ENCODE measurements at places on chromosomes 11 and 22.

GRCh38 chr11:26234451-26234850 lies 97.5 kb upstream of the ANO3 start:
- DNase-seq: no peak

GRCh38 chr11:129141748-129142523 lies 50.2 kb downstream of the ARHGAP32 start:
- DNase-seq: no peak

DNA sequence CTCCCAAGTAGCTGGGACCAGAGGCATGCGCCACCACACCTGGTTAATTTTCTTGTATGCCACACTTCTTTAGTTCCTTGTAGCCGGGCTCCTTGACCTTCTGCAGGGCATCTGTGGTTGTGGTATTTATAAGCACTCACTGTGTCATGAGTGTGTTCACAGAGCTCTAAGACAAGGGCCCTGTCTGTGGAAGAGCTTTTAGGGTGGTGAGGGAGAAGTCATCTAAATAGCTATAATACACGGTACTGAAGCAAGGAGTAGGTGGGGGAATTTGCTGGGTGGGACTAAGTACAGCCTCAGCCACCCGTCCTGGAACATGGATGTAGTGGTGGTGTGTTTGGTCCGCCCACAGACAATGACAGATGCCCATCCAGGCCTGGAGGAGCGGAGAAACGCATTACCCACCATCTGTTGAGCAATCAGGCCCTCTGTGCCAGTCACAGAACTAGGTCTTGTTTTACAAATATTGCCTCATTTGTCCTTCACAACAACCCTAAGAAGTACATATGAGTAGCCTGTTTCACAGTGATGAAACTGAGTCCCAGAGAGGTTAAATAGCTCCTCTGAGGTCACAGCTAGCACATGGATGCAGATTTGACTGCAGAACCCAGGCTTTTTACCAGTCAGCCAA lies 10.1 kb downstream of the ACO2 start:
- DNase-seq: no peak

GRCh38 chr22:29503811-29504372 lies 23.9 kb downstream of the NEFH start:
- DNase-seq: no peak

DNA sequence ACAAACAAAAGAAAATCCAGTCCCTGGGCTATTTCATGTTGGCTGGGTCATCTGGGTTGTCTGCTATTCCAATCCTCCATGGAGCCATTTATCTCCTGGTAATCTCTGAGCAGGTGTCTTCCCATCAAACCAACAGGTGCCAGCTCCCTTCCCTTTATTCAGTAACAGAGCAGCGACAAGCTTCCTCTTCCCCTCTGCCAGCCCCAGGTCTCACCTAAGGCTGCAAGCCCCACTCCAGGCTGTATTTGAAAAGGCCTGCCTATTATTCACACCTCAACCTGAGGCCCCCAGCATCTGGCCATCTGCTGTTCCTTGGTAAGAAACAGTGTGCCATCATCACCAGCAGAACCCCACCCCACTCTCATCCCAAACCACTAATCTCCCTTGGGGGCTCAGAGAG lies 436.2 kb downstream of the BUD13 start:
- no peak for DNase-seq

- no peak for DNase-seq
Observed at GRCh38 chr11:96151501-96151900, 191.5 kb downstream of the MAML2 start.

GRCh38 chr11:45879803-45880686 lies 5.4 kb upstream of the MAPK8IP1 start:
- DNase-seq: no peak

DNA sequence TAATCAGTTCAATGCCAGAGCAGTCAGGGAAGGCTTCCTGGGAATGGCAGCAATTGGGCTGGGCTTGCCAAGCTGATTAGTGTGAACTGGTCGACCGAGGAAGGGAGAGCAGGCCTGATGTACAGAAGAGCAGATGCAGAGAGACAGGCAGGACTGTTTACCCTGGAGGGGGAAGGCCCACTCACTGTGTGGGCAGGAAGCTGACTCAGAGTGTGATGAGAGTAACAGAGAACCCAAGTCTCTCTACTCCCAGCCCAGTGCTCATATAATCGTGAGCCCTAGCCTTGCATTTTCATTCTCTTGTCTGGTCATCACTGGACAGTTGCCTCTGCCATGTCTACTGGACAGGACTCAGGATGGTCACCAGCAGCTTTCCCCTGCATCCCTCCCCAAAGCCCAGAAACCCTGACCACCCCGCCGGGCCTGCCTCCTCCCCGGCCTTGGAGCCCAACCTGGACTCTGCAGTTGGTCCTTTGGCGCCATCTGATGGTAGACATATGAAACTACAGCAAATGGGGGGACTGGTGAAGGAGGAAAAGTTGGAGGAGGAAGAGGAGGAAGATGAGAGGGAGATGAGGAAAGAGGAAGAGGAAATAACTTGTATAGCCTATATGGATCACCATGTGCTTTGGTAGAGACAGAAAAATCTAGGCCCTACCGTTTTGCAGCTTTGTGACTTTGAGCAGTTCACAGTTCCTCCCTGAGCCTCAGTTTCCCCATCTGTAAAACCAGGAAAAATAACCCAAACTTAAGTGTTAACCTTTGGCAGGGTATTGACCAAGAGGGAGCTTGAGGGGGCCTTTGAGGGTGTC lies 43.4 kb upstream of the PRDM11 start:
- peak; percentile 85 for DNase-seq

GRCh38 chr11:60946601-60947264 lies 5.2 kb downstream of the SLC15A3 start:
- DNase-seq: no peak

GRCh38 chr11:126384449-126385070 lies 29.1 kb downstream of the ST3GAL4 start:
- DNase-seq: no peak

DNA sequence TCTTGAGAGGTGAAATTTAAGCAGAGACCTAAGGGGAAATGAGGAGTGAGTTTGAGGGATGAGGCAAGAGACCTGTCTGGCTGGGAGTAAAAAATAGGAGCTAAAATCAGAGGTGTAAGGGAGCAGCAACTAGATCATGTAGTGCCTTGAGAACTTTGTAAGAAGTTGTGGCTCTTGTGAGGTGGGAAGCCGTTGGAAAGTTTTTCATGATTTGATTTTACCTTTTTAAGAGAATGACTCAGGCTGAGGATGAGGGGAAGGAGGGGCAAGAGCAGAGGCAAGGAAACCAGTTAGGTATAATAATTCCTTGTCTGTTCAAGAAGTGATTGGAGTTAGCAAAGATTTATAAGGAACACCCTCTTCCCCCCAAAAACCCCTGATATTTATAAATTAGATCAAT lies 25.8 kb downstream of the QSER1 start:
- peak; percentile 3 for DNase-seq

DNA sequence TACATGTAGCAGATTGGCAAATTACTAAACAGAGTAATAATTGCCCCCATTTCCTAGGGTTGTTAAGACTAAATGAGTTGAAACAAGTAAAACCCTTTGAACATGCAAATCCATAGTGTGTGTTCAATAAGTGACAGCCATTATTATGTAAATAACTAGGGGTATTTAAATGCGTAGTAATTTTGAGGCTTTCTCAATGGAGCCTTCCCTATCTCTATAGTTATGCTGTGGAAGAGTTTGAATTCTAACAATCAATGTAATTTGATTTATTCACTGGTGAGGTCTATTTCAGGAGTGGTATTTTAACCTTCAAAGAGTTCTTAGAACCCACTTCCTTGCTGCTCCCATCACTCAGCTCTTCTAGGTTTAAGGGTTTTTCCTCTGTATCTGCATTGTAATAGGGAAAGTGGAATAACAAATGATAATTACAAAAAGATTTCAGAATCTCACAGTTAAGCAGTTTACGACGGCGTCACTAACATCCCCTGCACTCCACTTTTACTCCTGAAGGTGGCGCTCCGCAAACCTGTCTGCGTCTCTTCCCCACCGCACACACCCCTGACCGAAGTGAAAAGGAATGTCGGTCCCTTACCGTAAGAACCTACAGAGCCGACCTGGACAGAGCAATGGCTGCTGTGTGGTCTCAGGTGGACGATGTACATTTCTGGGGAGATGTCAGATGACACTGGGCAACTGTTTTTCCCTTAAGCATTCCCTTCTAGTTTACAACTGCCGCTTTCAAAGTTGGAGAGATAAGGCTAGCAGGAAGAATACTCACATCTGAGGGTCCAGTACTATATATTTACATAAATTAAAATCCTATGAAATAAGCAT lies 80.8 kb downstream of the ZC3H12C start:
- peak; percentile 68 for DNase-seq

- peak; percentile 64 for DNase-seq
Observed at GRCh38 chr11:65381716-65382032, 772 bp downstream of the SLC25A45 start.

DNA sequence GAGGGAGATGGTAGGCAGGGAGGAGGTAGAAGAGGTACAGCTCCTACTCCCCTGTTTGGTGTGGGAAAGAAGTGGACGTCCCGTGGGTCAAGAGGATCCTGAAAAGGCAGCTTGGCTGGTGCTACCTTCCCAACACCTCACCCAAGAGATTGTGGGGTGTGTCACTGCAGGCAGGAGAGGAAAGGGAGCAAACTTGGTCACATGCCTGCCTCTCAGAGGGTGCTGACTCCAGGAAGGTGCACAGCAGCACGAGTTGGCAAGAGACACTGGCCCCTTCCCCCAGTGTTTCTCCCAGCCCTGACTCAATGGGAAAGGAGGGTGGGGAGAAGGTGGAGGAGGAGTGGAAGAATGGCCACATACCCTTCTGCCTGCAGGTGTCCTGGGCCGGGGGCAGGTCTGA lies 99.6 kb downstream of the CSNK2A3 start:
- DNase-seq: no peak

- no peak for DNase-seq
Observed at GRCh38 chr22:27668828-27669797, 132.4 kb downstream of the MN1 start.
